HFFc6 (cell line): ENCODE measurements at places on chromosomes 11 and 22. TPM values are rescaled to one million over a fixed set of nuclear protein-coding genes. Genes with fewer than 3 reads are reported as not detected.

- DNase-seq: no peak
Observed at GRCh38 chr11:100830274-100830673, 143.2 kb downstream of the ARHGAP42 start.

The SLC29A2 gene
- not detected in 3 replicates for total RNA-seq

- DNase-seq: no peak
Observed at GRCh38 chr11:46361283-46362155, 14.3 kb downstream of the DGKZ start.

DNA sequence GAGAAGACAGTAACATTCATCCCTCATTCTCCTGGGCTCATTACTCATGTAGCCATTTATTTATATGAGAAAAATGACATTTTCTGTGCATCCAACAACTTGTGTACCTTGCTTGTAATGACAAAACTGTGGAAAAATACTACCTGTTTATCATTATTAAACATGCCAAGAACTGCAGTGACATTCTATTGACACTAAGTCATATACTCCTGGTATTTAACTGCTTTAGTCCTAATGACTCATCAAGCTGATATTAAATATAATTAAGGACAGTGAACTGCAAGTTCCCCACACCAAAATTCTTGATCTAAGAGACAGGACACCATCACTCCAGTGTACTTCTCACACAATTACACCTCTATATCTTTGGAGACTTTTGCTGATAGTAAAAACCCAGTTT, 1328.7 kb upstream of the RAG2 start:
- no peak for DNase-seq

DNA sequence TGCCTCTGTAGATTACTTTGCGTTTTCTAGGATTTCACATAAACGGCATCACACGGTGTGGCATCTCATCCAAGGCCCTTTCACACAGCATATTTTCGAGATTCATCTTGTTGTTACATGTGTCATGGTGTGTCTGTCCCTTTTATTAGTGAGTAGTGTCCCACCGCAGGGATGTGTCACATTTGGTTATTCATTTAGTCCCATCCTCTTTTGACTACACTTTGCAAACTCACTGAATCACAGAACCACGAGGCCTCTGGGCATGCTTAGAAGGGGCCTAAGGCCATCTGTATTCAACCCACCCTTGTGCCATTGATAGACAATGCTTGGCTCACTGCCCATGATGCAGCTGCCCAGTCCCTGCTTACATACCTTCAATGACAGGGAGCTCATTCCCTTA, 4.2 kb upstream of the RAC2 start:
- DNase-seq: no peak

The GAL3ST3 gene
- total RNA-seq: not detected in 3 replicates

DNA sequence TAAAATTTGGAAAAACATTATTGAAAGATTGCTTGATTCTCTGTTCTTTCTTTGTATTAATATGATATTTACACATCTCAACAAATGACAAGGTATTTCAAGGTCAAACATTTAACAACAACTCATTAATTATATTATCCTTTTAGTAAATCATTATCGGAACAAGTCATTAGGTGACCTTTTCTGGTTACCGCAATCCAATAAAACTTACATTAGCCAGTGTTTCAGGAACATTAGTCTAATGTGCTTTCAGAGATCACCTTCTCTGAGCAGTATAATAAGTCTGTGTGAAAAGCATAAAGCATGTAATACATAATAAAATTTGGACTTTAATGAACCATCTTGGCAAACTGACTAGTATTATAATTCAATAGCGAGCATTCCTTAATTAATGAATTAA, 1466.4 kb downstream of the FAM181B start:
- DNase-seq: no peak

GRCh38 chr11:124518989-124519451, 24.4 kb downstream of the OR8B12 start:
- no peak for DNase-seq

The PRSS23 gene
- 232 to 350 TPM (median 296 TPM) in 3 replicates for total RNA-seq

GRCh38 chr11:83819931-83820549, 533.9 kb upstream of the CCDC90B start:
- peak; percentile 79 for DNase-seq

The SLC5A1 gene
- total RNA-seq: not detected in 3 replicates
